ENCODE measurements at places on chromosomes 7 and 10.
A peak's percentile ranks its signal among the peaks of the same experiment; 100 is the strongest.

- DNase-seq: no peak
These were observed 1.8 kb downstream of the BRI3 start for GRCh38 chr7:98283127-98283886.

GRCh38 chr7:147363101-147363500 is 1227.5 kb upstream of the C7orf33 start:
- no peak for DNase-seq

- no peak for DNase-seq
These were observed 435.6 kb downstream of the XPNPEP1 start for GRCh38 chr10:109487691-109488090.

- no peak for DNase-seq
These were observed 32.2 kb downstream of the SPOCK2 start for GRCh38 chr10:72056113-72056512.

DNA sequence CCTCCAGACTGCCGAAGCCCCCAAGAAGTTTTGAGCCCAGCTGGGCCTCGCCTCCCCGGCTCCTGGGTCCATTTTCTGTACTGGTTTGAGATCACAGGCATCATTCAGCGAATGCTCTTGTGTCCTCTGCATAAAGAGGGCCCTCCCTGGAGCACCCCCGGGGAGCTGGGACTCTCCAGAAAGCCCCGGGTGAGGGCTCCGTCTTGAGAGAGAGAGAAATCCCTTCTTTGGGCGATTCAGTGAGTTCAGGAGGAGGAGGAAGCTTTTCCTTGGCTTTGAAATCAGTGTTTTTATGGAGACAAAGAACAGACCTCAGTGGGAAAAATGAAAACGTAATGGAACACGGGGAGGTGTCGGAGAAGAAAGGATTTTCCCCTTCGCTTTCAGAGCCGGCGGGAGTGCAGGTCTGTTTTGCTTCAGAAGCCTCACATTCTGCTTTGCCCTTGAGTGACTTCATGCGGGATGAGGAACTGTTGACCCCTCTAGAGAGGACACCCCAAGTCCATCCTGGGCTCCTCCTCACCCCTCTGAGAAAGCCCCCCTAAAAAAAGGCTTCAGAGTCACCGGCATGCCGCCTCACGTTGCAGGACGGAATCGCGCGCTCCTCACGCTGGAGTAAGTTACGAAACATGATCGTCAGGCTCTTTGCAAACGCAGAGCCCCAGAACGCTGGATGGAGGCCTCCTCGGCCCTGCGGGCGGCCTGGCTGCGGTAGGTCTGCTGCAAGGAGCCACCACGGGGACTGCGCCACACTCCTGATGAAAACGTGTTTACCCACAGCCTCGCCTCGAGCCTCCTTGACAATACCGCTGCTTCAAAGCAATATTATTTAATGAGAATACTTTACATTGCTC is 8.5 kb upstream of the AP5Z1 start:
- no peak for DNase-seq

- peak; percentile 34 for DNase-seq
These were observed 1.7 kb upstream of the CDH23 start for GRCh38 chr10:71394926-71395562.

GRCh38 chr7:98200364-98200763 is 10.9 kb upstream of the BHLHA15 start:
- DNase-seq: no peak

GRCh38 chr7:16708511-16708910 is 45.0 kb upstream of the TSPAN13 start:
- no peak for DNase-seq

DNA sequence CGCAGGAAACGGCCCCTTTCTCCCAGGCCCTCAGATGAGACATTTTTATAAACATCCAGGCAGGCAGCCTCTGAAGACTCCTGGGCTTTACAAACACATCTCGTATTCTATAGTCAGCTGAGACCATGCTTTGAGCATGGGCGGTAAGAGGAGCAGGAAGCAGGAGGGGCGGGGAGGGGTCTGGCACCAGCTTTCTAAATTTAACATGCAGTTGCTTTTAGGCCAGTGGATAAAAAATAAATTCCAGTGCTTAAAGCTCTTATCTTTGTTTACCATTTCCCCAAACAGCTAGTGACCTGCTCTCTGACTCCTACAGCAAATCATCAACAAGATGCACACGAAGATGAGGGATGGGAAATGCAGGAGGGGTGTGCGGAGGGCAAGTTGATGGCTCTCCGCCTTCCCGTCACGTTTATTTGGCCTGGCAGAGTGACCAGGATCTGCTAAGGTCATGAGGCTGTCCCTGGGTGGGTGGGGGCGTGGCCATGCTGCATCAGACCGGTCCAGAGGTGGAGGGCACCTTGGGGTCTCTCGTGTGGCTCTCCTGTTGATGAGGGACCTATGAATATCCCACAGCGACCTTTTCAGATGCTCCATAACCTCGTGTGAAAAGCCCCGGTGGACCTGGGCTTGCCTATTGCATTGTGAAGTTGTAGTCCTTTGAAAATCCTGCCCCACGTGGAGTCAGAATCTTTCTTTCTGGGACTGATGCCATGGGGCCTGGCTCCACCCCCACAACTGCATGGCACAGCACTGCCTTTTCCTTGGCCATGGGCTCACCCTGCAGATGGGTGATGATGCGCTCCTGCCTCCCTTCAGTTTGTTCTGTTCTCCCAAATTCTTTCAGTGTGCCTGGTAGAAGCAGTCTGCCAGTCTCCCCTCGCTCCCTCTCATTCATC is 67.5 kb downstream of the PARP12 start:
- no peak for DNase-seq

DNA sequence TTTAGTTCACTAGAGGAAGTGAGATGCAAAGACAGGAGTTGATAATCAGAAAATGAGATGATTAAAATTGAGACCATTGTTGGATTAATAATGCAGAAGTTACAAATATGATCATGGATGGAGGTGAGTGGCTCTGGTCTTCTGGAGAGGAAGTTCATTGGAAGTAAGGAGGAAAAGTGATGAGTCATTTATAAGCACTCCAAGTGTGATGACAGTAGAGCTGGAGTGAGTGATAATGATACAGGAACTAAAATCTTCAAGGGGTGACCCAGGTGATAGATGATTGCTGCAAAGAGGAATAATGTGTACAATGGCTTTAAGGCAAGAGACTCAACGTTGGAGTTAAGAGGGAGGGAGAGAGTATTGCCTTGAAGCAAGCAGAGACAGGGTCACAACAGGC is 20.7 kb downstream of the ZNF32 start:
- DNase-seq: no peak

- DNase-seq: peak; percentile 95
These were observed 3.9 kb downstream of the NFKB2 start for GRCh38 chr10:102399217-102400021.

DNA sequence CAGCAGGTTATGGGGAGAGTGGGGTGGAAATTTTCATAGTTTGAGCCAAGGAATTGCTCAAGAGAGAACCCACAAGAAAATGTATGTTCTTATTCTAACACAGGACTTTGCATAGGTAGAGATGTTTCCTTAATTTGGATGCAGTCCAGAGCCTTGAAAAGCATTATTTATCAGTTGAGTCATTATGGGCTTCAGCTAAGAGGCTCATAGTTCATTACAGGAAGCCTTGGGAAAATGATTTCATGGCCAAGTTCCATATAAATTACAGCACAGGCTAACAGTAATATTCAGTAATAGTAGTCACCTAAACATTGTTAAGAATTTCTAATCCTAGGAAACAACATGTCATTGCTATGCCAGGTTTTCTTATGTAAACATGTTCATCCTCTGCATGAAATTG is 131.1 kb upstream of the PTPRZ1 start:
- no peak for DNase-seq

- no peak for DNase-seq
These were observed 129.6 kb downstream of the BICC1 start for GRCh38 chr10:58642283-58642682.

DNA sequence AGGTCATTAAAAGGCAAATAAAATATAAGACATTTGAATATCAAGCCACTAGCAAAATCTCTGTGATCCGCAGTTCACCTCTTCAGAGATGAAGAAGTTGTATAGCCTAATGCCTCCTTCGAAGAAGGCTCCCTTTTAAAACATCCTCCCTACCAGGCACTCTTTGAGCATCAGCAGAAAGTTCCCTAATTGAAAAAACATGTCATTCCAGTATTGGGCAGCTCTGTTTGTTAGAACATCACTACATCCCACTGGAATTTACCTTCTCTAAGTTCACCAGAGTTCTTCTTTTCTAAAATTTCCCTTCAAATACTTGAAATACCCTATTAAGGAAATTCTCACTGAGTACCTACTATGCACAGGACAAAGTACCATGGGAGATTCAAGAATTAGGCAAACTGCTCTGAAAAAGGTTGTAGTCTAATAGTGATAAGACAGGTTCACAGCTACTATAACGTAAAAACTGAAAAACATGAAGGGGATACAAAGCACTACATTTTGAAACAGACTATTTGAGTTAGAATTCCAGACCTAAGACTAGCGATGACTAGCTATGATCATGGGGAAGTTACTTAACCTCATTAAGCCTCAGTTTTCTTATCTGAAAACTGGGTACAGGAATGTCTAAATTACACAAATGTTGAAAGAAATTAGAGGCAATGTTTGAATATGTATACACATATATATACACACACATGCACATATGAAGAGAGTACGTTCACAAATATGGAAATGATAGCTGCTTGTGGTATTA is 128.7 kb downstream of the ELAPOR2 start:
- no peak for DNase-seq

- DNase-seq: no peak
These were observed 276.9 kb downstream of the DOCK4 start for GRCh38 chr7:111929264-111929663.

DNA sequence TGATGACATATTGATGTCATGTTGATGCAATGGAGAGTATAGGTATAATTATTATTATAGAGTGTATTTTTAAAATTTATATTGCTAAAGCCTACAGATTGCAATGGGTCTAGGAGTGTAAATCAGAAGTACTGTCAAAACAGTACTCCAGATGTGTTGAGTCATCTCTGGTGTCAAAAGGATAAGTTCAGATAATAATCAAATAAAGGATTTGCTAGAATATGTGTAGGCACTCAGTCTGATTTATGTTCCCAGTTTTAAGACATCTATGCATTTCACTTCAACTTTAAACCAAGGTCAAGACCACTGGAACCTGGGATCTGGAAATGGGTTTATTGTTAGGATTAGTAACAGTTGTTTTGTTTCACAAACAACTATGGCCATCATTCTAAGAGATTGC is 342.3 kb upstream of the BMPER start:
- no peak for DNase-seq

- peak; percentile 78 for DNase-seq
These were observed 2.8 kb downstream of the PDGFA start for GRCh38 chr7:516606-517456.

- DNase-seq: peak; percentile 23
These were observed 221.0 kb downstream of the GLRX3 start for GRCh38 chr10:130357226-130357625.

- peak; percentile 97 for DNase-seq
These were observed 94.8 kb upstream of the TARP start for GRCh38 chr7:38368191-38368605.

- peak; percentile 95 for DNase-seq
These were observed 4.6 kb upstream of the VGF start for GRCh38 chr7:101169838-101170551.

GRCh38 chr7:6273917-6274630 is 1.6 kb upstream of the CYTH3 start:
- peak; percentile 30 for DNase-seq

GRCh38 chr7:29095631-29096445 is 50.5 kb downstream of the CPVL start:
- no peak for DNase-seq

DNA sequence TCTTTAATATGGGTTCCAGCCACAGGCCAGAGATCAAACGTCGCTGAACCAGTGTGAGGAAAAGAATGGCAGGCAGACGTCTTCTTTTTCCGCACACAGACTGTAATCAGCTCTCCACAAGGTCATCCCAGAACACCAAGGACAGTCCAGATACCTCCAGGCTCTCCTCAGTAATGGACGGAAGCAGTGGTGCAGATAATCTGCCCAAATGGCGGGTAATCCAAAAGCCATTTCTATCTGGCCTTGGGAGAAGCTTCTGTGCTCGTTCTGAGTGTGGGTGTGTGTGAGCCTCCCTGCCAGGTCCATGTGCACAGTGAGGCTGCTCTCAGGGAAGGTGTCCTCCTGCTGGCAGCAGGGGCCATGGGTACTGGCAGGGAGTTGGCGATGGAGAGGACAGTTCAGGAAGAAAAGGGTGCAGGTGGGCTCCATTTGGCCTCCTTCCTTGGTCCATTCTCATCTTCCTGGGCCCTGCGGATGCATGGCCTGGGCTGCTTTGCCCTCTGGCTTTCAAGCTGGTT is 15.6 kb upstream of the TEX36 start:
- no peak for DNase-seq

DNA sequence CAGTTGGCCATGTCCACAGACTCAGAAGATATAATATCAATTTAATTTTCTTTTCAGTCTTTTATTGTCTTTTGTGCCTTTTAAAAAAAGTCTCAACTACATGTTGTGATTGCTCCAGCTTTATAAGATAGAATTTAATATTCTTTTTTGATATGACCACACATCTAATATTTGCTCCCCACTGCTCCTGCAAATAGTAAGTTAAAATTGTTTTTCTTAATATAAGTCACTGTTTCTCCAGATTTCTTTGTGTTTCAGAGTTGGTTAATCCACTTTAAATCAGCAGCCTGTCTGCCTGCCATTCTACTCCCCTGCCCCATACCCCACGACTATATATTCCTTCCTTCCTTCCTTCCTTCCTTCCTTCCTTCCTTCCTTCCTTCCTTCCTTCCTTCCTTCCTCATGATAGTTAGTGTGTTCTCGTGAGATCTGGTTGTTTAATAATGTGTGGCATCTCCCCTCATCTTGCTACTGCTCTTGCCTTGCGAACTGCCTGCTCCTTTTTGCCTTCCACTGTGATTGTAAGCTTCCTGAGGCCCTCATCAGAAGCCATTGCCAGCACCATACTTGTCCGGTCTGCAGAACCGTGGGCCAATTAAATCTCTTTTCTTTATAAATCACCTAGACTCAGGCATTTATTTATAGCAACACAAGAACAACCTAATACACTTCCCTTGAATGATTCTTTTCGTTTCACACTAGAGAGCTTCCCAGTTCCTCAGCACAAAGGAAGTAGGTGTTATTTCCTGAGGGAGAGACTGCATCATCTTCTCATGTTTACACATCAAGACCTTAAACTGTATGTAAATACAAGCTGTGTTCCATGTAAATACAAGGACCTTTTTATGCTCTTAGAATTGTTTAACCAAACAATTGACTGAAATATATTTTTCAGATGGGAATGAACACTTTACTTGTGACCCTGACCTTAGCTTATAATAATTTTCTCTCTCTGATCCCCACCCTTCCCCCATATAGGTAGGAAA is 24.5 kb downstream of the TAS2R16 start:
- DNase-seq: no peak

Measured in endodermal cell (in vitro differentiated cells).